ENCODE measurements at places on chromosomes 1 and 21.

GRCh38 chr1:36836196-36836883 is 198.0 kb downstream of the GRIK3 start:
- peak; percentile 43 for DNase-seq

DNA sequence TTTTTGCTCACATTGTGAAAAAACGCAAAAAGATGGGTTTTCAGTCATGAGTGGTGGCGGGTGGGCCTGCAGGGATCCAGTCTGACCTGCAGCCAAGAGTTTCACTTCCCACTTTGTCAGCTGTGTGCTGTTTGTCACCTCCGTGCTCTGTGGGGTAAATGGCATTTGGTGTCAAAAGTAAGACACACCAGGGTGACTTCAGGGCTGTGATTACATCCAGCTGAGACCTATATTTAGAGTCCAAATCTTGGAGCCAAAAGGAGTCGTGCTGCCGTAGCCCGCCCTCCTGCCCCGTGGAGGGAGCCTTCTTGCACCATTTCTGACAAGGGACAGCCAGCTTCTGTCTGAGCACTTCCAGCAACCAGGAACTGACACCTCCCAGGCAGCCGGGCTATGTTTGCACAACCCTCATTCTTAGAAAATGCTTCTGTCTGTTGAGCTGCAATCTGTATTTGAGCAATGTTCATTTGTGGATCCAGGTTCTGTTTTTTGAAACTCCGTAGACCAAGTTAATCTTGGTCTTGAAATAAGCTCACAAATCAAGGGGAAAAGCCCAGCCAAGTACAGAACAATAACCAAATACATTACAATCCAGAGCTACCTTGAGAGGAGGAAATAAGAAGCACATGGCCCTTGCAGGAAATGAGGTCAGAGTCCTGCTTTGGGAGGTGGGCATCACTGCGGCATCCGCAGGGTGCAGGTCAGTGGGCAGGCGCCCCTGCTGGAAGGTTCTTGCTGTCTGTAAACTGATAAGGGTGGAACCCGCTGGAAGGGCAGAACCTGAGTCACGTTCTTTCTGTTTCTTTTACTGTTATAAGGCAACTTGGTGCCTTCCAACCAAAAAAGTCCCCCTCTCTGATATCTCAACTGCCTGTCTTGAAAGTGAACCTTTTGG is 14.4 kb downstream of the ABCG1 start:
- DNase-seq, result peak; percentile 70

DNA sequence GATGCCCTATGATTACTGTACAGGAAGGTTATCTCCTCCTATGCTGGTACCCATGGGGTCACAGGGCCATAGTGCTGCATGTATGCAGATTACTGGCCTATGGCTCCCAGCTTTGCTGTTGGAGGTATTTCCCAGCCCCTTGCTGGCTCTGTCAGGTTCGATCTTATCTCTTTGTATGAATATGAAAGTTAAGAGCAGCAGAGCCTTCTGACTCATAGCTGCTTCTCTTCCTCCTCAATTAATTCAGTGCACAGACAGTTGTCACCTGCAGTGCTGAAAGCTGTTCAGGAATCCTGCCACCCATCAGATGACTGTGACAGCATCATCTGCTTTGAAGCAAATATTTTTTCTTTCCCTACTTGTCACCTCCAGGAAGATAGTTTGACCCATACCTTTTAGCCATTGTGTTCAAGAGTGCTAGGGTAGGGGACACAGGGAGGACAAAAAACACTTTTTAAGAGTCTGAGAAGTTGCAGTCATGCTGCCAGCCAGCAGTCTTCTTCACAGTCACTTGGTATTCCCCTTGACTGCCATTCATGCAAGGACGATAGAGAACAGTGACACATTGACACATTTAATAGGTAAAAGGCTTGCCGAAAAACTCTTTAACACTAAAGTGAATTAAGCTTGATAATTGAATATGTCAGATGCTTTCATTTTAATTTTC is 73.1 kb downstream of the KIF1B start:
- peak; percentile 35 for DNase-seq

DNA sequence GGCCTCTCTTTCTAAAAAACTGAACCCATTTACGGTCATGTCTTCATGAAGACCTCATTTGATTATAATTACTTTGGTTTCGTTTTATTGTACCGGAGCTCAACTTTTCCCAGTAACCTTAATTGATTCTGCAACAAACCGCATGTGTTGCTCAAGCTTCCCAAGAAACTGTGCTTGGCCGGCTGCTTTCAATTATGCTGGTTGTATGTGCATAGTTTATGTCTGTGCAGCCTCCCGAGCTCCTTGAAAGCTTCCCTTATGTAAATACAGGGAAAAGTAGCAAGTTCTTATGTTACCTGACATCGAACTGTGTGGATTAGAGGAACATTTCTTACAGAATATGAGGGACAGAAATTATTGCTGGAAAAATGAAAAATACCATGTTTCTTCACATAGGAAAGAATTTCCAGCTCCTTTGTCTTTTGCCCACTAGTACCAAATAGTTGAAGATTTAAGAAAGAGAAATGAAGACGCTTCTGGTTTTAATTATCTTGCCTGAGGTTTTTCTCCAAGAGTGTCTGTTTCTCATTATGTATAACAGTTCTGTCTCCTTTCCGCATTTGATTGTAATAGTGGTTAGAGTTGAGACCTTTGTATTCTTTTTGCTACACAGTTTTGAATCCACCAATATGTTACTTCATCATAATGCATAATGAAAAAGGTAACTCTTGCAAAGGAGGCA is 2.1 kb downstream of the VCAM1 start:
- DNase-seq, result no peak

DNA sequence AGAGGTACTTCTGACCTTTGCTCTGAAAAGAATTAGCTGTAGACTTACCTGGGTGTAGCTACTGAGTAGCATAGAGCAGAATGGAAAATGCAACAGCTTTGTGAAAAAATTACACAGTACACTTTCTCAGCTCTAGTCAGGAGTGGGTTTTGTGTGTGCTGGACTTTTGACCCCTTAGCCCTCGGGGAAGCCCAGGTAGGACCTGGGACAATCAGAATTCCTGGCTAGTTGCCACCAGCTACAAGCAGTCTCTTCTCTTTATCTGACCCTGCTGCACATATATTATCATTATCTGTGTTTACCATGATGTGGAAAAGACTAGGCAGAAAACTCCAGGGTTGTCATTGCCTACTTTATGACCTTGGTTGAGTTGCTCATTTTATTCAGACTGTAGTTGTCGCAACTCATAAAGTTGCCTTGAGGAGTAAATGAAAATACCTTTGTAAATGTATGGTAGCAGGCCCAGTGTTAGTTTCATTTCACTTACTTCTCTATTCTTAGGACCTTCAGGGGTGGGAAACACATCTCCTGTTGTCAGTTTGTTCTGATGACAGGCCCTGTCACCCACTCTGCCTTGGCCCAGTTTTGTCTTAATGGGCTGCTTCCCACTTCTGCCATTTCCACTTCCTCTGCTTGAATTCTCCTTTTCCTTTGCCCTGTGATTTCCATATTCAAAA is 5.4 kb downstream of the NEK7 start:
- peak; percentile 21 for DNase-seq

GRCh38 chr1:154629061-154629674 is 21.2 kb upstream of the ADAR start:
- DNase-seq, result no peak

DNA sequence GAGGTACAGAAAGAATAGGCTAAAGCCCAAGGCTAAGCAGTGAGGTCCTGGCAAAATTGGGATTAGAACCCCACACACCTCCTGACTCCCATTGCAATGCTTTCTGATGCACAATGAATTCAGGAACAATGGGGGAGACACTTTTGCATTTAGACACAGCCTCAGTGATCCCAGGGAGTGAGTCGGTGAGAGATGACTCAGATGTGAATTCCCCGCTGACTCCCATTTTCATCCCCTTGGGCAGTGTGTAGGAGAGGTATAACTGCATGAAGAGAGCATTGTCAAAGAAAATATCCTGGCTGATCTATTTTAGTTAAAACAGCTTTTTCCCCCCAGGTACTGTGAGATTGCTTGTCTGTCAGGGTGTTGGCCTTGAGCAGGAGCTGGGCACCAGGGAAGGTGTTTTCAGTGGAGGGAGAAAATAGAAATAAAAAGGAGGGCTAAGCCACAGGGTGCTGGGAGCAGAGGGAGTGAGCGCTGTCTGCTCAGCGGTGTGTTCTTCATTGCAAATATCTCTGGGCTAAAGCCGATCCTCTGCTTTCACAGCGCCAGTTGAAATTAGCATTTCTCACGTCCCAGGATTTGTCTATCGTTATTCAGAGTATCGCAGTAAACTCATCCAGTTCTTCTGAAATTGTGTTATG is 247.7 kb upstream of the PTBP2 start:
- no peak for DNase-seq

DNA sequence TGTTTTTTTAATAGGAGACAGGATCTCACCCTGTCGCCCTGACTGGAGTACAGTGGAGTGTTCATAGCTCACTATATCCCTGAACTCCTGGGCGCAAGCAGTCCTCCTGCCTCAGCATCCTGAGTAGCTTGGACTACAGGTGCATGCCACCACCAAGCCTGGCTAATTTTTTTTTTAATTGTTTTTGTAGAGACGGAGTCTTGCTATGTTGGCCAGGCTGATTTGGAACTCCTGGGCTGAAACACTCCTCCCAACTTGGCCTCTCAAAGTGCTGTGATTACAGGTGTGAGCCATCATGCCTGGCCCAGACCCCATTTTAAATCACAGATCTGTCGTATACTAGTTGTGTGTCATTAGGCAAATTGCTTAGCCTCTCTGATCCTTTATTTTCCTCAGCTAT is 161.1 kb downstream of the DYRK1A start:
- DNase-seq, result no peak

GRCh38 chr1:6587261-6588005 is 7.6 kb downstream of the ZBTB48 start:
- DNase-seq, result peak; percentile 87

- DNase-seq, result peak; percentile 28
Observed at GRCh38 chr21:26965040-26965906, 1.6 kb downstream of the ADAMTS5 start.

DNA sequence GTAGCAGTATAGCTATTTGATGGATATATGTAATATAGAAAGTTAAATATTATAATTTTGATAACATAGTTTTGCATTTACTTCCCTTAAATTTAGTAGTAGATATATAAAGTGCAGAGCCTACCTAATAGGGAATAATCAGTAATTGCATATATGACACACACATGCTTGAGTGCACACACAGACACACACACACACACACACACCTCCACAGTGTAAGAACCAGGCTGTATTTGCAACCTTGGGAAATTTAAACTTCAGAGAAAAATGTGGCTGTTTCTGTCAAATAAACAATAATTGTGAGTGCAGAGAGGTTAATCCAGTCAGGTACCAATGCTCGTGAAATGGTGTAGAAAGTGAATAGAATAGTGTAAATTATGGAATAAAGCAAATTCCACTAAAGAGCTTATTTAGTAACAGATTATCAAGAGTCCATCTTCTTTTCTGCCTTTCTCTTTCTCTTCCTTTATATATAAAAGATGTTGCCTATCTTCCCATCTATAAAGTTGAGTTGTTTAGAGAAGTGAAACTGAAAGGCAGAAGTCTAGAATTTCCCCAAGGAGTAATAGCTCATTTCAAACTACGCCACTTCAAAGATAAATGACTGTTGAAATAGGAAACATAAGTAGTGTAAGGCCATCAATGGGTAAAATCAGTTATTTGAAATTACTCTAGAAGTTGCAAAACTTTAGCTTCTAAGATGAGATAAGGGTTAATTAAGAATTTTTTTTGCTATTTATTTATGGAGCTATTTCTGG is 273.7 kb downstream of the SRGAP2C start:
- DNase-seq, result no peak

- no peak for DNase-seq
Observed at GRCh38 chr1:41363591-41364320, 2.5 kb downstream of the FOXO6 start.

DNA sequence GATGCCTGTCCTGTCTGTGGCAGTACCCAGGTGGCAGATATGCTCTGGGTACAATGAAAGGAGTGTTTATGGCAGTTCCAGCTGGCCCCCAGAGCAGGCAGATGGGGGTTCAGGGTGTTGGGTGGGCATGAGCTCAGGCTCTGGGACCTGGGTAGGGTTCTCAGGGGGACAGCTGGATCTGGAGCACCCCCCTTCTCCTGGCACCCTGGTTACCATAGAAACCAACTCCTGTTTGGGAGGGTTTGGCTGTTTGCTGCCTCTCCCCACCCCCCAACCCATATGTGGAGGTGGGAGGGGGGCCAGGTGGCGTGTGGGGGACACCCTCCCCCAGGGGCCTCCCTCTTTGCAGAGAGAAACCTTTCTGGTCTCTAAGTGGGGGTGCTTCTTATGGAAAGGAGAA is 7.1 kb downstream of the FOXO6 start:
- DNase-seq, result no peak

DNA sequence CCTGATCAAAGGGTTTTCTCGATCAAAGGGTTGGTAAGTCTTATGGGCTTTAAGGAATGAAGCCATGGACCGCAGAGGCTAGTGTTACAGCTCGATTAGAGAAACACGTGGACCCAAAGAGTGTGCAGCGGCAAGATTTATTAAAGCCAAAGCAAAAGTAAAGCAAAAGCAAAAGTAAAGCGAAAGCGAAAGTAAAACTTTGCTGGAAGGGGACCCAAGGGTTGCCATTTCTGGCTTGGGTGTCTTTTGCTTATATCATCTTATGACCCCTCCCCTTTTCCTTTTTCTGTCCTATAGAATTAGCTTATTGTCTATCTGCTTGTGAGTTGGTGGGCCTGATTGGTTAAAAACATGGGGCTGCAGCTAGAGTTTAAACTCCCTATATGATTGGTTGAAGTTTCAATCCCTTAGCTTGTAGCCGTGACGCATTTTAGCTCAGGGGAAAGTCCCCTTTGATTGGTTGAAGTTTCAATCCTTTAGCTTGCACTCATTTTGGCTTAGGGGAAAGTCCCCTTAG is 957.0 kb downstream of the AMY1C start:
- DNase-seq, result no peak

DNA sequence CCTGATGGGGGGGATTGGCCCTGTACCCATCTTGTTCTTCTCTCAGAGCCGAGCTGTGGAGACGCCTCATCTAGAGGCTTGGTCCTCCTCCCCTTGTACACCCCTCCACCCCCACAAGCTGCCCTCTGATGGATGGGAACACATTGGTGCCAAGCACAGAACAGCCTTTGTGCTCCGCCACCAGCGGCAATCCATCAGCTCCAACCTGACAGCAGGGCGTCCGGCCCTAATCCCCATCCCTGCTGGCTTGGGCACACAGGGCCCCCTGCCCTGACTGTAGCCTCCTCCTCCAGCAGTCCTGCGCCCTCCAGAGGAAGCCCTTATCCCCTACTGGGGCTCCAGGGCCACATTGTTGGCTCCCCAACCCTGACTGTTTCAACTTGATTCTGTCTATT is 3.8 kb upstream of the MYOG start:
- DNase-seq, result no peak

DNA sequence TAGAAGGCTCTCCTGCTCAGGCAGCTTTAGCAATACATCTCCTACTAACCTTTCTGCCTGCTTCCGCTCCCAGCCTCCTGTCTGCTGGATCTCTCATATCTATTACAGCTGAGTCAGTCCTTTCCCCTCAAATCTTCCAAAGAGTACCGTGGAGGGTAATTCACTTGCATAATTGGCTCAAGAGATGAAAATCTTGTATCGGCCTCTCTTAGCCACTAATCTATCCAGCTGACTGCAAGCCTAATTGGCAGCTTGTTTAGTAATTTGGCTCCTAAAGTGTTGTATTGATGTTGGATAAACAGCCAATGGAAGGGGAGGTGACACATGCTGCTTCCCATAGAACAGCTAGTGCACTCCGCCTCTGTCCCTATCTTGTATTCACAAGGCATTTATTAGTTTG is 195.7 kb downstream of the GPATCH2 start:
- DNase-seq, result peak; percentile 22

- peak; percentile 72 for DNase-seq
Observed at GRCh38 chr1:80217377-80217986, 1211.0 kb upstream of the ADGRL4 start.

GRCh38 chr1:175713381-175713780 is 30.0 kb downstream of the TNR start:
- DNase-seq, result no peak

All from Ammon's horn (tissue), 1 donor.